Astrocyte (in vitro differentiated cells and primary cell): ENCODE measurements at places on chromosomes 3 and 15. TPM values are rescaled to one million over a fixed set of nuclear protein-coding genes. Genes with fewer than 3 reads are reported as not detected.

DNA sequence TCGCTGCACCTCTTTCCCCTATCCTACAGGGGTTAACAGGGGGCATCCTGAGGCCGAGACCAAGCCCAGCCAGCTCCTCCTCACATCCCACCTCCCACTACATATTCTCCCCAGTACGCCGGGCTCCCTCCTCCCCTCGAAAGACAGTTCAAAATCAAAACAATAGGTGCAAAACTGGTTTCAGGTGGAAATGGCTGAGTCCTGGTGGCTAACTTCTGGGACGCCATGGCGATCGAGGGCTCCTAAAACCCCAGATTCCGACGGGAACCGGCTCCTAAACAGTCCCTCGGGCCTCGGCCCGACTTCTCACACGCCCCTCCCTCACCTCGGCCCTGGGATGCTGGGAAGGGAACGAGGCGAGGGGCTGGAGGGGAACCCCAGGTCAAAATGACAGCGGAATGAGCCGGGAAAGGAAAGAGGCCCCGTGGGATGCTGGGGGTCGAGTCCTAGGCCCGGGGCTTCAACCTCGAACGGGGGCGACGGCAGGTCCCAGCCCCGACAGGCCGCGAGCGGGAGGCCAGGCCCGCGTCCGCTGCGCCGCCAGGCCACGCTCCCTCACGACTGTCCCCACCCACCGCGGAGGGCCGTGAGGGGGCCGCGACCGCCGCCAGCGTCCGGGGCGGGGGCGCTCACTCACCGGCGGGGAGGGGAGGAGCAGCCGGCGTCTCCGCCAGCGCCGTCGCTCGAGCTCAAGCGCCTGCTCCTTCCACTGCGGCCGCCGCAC is 492 bp downstream of the TMCC1 start:
- no peaks in the 10 kb centered on the region for H3K27me3 ChIP-seq
- DNase-seq = peak; percentile 19
- H3K4me1 ChIP-seq = peaks cover 22% of the 10 kb centered on the region
- H3K4me3 ChIP-seq = peak overlapping the region; percentile 78

DNA sequence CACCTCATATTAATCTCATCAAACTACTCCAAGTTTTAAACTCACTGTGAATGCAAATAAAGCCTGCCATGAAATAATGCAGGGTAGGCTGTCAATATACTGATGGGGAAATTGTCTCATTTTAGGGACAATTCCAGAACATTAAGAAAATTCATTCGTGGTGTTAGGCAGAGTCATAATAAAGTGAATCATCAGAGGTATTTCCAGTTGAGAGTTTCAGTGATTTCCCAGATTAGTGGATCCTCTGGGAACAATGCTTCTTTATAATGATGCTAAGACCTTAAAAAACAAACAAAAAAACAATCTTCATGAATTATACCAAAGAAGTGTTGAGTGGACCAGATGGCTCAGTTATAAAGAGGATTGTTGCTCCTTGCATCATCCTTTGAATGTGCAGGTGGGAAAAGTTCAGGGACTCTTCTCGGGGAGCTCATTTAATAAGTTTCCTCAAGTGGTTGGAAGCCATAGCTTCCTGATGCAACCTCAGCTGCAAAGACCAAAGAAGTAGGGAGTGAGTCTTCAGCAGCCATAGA is 360.9 kb upstream of the TRIM42 start:
- no peak for DNase-seq
- peaks cover 4% of the 10 kb centered on the region for H3K27me3 ChIP-seq
- no peaks in the 10 kb centered on the region for H3K4me1 ChIP-seq
- no peak overlapping the region for H3K4me3 ChIP-seq
- H3K36me3 ChIP-seq = no peaks in the 10 kb centered on the region
- no peak overlapping the region for H3K27ac ChIP-seq

Gene GOLGA8T
- 0.32 TPM in 1 of 2 replicates, not detected in the other for total RNA-seq

Gene ADAM10
- total RNA-seq = 243 and 254 TPM in 2 replicates

Gene IGSF11
- total RNA-seq = 0.22 and 0.39 TPM in 2 replicates

Gene HIGD2B
- not detected in 2 replicates for total RNA-seq
